Dermis blood vessel endothelial cell (primary cell): ENCODE measurements at places on chromosomes 6 and 20. TPM values are rescaled to one million over a fixed set of nuclear protein-coding genes. Genes with fewer than 3 reads are reported as not detected.

BANF2 gene
- total RNA-seq = not detected in 2 replicates

DNA sequence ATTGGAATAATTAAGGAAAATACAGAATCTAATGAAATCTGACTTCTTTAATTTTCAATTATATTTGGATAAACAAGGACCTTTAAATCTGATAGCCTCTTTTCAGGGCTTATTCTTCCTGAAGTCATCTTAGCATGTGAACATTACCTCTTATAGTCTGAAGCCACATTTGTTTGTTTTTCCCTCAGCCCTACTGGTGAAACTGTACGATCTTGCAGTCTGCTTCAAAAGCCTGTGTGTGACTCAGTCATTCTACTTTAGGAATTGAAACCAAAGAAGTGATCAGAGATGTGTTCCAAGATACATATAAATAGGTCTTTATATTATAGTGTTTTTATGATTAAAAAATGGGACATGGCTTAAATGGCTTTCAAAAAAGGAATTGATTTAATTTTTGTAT, 67.5 kb downstream of the MACROD2 start:
- DNase-seq = no peak

GSTA4 gene
- total RNA-seq = 17.7 and 26.1 TPM in 2 replicates

DNA sequence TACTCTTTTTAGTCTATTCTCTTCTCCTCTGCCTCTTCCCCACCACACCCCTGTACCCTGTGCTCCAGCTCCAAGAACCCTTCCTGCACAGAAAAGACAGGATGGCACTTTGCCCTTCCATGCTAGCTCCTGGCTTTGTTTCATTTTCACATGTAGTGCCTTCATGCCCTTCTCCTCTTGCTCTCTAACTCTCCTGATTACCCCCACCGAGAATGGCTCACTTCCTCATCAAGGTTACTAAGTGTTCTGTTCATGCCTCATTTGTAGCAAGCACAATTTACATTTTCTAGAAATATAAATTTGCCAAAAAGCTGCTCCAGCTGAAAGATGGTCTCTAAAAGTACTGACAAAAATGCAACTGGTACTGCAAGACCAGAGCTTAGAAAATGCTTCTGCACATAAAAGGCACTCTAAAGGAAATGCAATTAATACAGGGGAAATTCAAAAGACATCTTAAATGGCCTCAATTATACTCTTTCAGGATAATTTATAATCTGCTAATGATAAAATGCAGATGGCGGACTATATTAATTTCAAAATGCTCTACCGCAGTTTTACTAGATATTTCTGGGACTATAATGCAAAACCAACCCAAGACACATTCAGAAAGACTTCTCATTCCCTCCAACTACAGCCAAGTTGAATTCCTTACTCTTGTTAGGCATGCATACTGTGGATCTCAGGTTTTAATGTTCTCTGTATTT, 570.2 kb downstream of the PRKN start:
- DNase-seq = no peak

- DNase-seq = peak; percentile 92
Measured at GRCh38 chr6:26205625-26206574, 118.7 kb downstream of the HFE start.

C6orf141 gene
- 42.3 and 60.4 TPM in 2 replicates for total RNA-seq

DNA sequence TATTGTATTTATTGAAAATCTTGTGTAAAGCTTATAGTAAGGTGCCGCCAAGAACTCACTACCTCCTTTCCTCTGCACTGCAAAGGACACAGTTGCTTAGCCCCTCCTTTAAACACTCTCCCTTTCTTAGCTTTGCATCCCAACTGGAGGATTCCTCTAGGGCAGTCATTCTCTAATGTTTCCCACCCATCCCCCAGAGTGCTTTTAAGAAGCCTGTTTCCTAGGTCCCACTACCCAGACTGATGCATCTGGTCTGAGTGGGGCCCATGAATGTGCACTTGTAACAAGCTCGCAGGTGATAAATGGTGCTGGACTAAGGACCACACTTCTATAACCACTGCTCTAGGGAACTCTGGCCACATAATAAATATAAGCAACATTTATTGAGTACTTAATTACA, 55.2 kb downstream of the B4GALT5 start:
- no peak for DNase-seq
